ENCODE measurements at places on chromosomes 12 and 14.

GRCh38 chr14:69490219-69490918 is 5.8 kb downstream of the PLEKHD1 start:
- DNase-seq: no peak

DNA sequence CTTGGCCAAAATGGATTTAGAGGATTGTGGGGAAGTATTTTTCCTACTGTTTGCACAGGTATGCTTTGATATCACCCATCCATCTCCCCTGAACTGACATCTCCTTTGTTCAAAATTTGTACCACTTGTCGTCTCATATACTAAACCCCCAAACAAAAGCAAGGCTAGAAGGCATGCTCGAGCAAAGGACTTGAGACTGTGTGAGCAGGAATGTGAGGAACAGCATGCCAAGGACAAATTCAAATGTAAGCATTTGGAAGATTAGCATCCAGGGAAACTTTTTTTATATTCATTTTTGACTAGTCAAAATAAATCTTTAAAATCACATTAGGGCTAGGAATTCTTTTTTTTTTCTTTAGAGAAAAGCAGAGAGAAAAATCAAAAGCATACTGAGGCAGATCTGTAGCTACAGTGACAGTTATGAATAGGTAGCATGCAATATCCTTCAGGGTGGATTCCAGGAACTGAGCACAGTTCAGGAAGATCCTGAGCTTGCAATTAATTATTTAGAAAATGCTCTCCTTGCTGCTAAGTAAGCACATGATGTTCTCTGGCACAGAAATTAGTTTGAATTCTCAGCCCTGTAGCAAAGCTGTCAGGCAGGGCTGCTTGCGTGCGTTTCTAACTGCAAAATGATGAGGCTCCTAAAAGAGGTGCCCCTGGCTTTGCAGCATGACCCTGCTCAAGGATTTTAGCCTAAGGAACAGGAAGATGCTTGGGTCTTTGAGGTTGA is 327.7 kb downstream of the LRIG3 start:
- no peak for DNase-seq

- no peak for DNase-seq
Measured at GRCh38 chr12:18922851-18923250, 184.9 kb downstream of the CAPZA3 start.

GRCh38 chr14:35243956-35244355 is 48.2 kb upstream of the PSMA6 start:
- DNase-seq: no peak

DNA sequence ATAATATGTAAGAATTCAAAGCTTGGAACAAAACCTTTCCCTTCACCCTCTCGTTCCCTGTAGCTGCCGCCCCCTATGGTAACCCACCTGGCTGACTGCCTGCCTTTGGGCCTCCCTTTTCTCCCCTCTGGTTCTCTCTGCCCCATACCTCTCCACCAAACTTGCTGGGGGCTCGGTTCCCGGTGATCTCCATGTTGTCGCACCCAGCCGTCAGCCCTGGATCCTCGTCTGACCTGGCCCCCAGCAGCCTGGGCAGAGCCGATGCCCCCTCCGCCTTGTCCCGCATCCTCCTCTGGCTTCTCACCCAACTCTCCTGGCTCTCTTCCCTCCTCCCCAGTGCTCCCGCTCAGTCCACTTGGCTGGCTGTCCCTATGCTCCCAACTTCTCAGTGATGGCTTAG is 4.5 kb downstream of the CYP46A1 start:
- no peak for DNase-seq

GRCh38 chr12:29032446-29032845 is 116.6 kb upstream of the FAR2 start:
- DNase-seq: no peak

- DNase-seq: no peak
Measured at GRCh38 chr14:71918955-71919354, 13.3 kb upstream of the RGS6 start.

GRCh38 chr12:108514468-108514972 is 557 bp upstream of the FICD start:
- DNase-seq: no peak

DNA sequence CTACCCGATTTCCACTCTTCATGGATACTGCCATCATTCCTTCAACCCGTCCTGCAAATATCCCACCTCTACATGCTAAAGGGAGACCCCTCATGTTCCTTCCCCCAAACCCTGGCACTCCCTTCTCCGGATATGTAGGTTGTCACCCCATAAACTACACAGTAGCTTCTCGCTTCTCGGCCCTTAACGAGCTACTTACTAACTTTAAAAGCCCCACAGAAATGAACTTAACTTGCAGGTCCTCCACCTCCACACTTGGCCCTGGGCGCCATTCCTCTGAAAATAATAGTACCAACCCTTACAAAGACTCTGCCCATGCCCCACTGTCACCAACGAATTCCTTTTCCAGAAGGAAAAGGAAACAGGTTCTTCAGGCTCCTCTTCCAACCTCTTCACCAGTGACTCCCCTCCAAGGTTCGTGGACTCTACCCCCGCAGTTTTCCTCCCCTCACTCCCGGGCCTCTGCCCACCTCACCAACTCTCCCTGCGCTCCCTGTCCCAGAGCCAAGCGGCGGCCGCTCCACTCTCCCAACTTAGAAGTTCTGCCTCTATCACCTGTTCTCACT is 1.2 kb downstream of the SPPL3 start:
- DNase-seq: no peak

DNA sequence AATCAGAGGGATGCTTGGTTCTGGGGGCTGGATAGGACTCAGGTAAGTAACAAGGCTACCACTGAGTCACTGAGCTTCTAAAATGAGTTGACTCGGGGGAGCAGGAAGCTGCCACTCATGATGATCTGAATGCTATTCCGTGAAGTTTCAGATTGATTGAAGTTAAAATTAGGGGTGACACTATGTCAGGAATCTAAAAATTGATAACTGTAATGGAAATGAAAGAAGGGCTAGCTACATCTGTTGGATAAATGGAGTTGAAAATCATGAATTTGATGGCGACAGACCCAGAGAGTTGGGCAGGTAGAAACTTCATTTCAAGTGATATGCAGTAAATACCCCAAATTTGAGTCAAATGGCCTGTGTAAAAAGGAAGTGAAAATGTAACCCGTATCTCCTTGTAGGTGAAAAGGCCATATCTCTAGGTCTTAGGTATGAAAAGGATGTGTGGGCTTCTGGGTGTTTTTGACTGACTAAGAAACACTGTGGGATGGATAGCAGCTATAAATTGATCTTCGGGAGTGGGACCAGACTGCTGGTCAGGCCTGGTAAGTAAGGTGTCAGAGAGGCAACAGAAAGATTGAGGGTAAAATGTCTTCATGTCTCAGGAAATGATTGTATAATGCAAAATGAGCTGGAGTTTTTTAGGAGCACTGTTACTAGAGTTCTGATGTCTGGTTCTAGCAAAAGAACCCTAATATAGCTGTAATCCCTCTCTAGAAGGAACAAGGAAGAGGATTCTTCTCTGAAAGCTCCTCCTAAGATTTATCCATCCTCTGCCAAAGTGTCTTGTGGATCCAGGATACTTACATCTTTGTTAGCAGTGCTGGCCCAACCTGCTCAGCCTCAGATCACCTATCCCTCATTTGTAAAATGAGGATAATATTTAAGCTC is 57.3 kb downstream of the DAD1 start:
- DNase-seq: no peak

- DNase-seq: peak; percentile 55
Measured at GRCh38 chr12:51505360-51506105, 80.9 kb downstream of the SLC4A8 start.

DNA sequence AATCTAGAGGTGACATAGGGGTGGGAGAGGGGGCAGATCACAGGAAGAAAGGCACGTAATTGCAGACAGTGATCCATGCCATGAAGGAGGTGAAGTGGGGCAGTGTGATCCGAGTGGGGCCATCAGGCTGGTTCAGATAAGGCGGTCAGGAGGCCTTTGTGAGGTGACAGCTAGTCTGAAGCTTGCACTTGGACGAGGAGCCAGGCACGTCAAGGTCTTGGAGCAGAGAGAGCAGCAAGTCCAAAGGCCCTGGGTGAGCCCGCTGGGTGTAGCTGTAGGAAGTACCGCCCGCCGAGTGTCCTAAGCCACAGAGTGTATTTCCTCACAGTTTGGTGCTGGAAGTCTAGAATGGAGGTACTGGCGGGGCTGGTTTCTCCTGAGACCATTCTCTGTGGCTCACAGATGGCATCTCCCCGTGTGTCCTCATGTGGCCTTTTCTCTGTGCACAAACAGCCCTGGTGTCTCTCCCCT is 23.6 kb downstream of the RHOF start:
- no peak for DNase-seq

GRCh38 chr14:29242755-29243754 is 476.5 kb downstream of the FOXG1 start:
- peak; percentile 49 for DNase-seq

GRCh38 chr14:95895720-95896119 is 19.1 kb downstream of the TUNAR start:
- DNase-seq: no peak

GRCh38 chr12:95661360-95661759 is 110.1 kb upstream of the USP44 start:
- DNase-seq: no peak

- DNase-seq: no peak
Measured at GRCh38 chr12:56206452-56207166, 15.1 kb downstream of the RNF41 start.

DNA sequence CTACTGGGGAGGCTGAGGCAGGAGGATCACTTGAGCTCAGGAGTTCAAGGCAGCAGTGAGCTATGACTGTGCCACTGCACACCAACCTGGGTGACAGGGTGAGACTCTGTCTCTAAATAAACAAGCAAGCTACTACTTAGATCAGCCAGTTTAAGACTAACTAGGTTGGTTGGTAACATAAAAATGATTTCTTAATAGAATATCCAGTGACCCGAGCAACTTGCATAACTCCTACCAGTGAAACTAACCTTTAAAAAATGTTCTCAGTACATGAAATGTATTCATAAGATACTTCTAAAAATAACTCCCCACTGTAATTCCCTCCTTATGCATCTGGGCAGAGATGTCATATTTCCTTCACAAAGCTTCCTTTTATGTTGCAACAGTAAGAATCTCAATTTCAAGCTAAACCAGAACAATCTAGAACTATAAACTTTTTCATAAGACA is 15.9 kb downstream of the TAOK3 start:
- peak; percentile 79 for DNase-seq

- DNase-seq: peak; percentile 57
Measured at GRCh38 chr14:51473808-51474565, 177.7 kb upstream of the FRMD6 start.

- DNase-seq: no peak
Measured at GRCh38 chr12:42868291-42868690, 278.7 kb upstream of the PRICKLE1 start.

DNA sequence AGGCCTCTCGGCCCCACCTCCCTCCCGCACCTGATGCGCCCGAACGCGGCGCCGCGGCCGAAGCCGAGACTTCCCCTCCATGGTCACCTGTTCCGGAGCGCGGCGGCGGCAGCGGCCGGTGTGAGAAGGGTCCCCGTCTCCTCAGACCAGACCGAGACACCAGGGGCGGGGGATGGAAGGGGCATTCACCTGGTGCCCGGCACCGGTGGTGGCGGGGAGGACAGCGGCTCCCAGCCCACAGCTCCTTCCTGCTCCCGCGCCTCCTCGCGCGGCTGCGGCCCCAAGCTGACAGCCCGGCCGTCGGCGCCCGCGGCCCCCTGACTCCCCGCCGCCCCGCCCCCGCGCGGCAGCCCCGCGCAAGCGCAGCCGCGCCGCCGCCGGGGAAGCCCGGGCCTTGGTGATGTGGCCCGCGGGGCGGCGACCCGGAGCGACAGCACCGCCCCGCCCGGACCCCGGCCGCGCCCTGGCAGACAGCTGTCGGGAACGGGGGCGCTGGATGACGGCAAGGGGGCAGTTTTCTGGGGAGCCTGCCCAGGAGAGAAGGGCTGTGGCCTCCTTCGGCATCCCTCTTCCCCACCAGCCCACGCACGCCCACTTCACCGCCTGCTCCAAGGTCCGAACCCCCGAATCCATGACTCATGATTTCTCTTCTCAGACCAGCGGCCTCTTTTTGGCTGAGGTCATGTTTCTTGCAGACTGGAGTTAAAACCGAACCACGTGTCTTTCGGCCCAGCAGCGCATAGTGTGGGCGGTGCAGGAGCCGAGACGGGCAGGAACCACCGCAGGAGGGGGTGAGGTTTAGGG is at the start of gene SLC41A2:
TSS of gene SLC41A2 (minus strand) at position 290 of the 804 bp plus-strand sequence. CDS start 29,763 bp downstream, outside the sequence.
- peak; percentile 49 for DNase-seq

- DNase-seq: peak; percentile 31
Measured at GRCh38 chr12:53659011-53659551, 16.8 kb downstream of the ATP5MC2 start.

GRCh38 chr12:53726341-53726740 is 911 bp downstream of the CALCOCO1 start:
- no peak for DNase-seq

DNA sequence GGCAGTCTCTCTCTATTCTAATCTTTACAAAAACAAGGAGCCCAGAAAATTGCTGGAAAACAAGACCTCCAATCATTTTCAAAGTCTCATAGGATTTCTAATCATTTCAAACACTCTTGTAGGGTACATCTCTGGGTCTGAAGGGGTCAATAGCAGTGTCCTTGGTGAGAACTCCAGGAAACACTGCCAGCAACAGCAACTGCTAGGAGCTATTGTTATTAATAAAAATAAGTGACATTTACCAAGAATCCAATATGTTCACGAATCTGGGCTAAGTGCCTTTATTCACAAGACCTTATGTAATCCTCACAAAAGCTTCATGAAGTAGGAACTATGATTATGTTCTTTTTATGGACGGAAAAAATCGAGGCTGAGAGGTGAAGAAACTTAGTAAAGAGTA is 72.8 kb downstream of the TTC7B start:
- DNase-seq: no peak

DNA sequence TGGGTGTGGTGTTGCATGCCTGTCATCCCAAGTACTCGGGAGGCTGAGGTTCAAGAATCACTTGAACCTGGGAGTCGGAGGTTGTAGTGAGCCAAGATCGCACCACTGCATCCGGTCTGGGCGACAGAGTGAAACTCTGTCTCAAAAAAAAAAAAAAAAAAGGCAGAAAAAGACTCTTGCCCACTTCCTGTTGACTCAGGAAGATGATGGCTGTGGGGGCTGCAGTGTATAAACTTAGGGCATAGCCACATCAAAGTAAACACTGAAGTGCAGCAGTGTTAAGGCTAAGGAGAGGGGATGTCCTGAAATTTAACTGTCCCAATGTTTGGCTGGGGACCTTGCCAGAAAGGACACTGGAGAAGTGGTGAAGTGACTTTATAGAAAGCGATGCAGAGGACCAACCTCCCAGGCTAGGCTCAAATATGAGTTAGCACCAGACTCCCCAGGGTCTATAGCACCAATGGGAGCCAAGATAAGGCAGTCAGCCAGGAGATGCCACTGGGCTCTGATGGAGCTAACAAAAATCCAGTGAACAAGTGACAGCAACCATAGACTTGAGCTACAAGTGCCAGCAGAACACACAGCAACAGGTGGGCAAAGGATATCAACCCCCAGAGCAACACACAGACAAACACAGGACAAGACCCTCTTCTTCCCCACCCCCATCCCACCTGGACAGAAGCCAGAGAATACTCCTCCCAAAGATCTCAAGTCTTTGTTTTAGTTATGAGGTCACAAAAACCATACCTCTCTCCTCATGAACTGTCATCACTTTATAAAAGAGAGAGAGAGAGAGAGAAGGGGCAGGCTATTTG is 28.0 kb downstream of the NELL2 start:
- no peak for DNase-seq

- DNase-seq: no peak
Measured at GRCh38 chr12:28065889-28066630, 93.5 kb upstream of the PTHLH start.
